Mammary microvascular endothelial cell (primary cell): ENCODE measurements at places on chromosomes 7 and 10. TPM values are rescaled to one million over a fixed set of nuclear protein-coding genes. Genes with fewer than 3 reads are reported as not detected.

LLCFC1 gene
- not detected in 2 replicates for total RNA-seq

NOD1 gene
- 21.9 and 24.7 TPM in 2 replicates for total RNA-seq

PAX4 gene
- not detected in 2 replicates for total RNA-seq

COL13A1 gene
- 57.4 and 77.5 TPM in 2 replicates for total RNA-seq

ASB10 gene
- total RNA-seq: not detected in 2 replicates

CPEB3 gene
- total RNA-seq: 0.73 and 1.0 TPM in 2 replicates

GPER1 gene
- 0.79 and 2.0 TPM in 2 replicates for total RNA-seq

IFIT2 gene
- 5.5 and 5.9 TPM in 2 replicates for total RNA-seq

WIPF3 gene
- not detected in 2 replicates for total RNA-seq

C10orf62 gene
- total RNA-seq: not detected in 2 replicates

CLCN1 gene
- total RNA-seq: not detected in 2 replicates

NPSR1 gene
- total RNA-seq: not detected in 2 replicates

LRRC18 gene
- not detected in 2 replicates for total RNA-seq

DENND2A gene
- total RNA-seq: 0.07 and 0.15 TPM in 2 replicates

DEPP1 gene
- total RNA-seq: 32.3 and 40.5 TPM in 2 replicates

SFTPA1 gene
- not detected in 2 replicates for total RNA-seq

UFSP1 gene
- 2.8 and 4.8 TPM in 2 replicates for total RNA-seq

OR6B1 gene
- not detected in 2 replicates for total RNA-seq

WDR91 gene
- 2.3 and 3.1 TPM in 2 replicates for total RNA-seq

EBLN1 gene
- not detected in 2 replicates for total RNA-seq

AMZ1 gene
- total RNA-seq: not detected in 2 replicates

FFAR4 gene
- total RNA-seq: not detected in 2 replicates

LGI1 gene
- total RNA-seq: not detected in 2 replicates

KEL gene
- not detected in 2 replicates for total RNA-seq

NCF1 gene
- total RNA-seq: 0.40 TPM in 1 of 2 replicates, not detected in the other

NANOS1 gene
- total RNA-seq: 0.13 and 0.25 TPM in 2 replicates

PHYHIPL gene
- total RNA-seq: not detected in 2 replicates

MACROH2A2 gene
- total RNA-seq: 0.59 and 1.1 TPM in 2 replicates

GPR37 gene
- total RNA-seq: 0.10 TPM in 1 of 2 replicates, not detected in the other

MOSPD3 gene
- total RNA-seq: 13.2 and 16.8 TPM in 2 replicates

NKX1-2 gene
- not detected in 2 replicates for total RNA-seq

SPDYE16 gene
- 0.07 TPM in 1 of 2 replicates, not detected in the other for total RNA-seq

TSPAN15 gene
- 60.8 and 65.7 TPM in 2 replicates for total RNA-seq

NOS3 gene
- 25.3 and 34.3 TPM in 2 replicates for total RNA-seq
